ENCODE measurements at places on chromosomes 16 and 17. TPM values are rescaled to one million over a fixed set of nuclear protein-coding genes. Genes with fewer than 3 reads are reported as not detected.

GRCh38 chr16:67339453-67339852 is 12.8 kb downstream of the LRRC36 start:
- no peak overlapping the region for H3K27ac ChIP-seq
- H3K4me3 ChIP-seq = no peak overlapping the region
- no peaks in the 10 kb centered on the region for H3K36me3 ChIP-seq

GRCh38 chr16:81204798-81205680 is 33.5 kb upstream of the BCO1 start:
- peaks cover 12% of the 10 kb centered on the region for H3K27me3 ChIP-seq
- H3K4me1 ChIP-seq = peaks cover 8% of the 10 kb centered on the region
- no peaks in the 10 kb centered on the region for H3K36me3 ChIP-seq
- H3K4me3 ChIP-seq = no peak overlapping the region

GRCh38 chr17:81385320-81386111 is 9.7 kb upstream of the BAHCC1 start:
- DNase-seq = no peak
- peaks cover 10% of the 10 kb centered on the region for H3K36me3 ChIP-seq
- peaks cover 76% of the 10 kb centered on the region for H3K27me3 ChIP-seq
- no peak overlapping the region for H3K4me3 ChIP-seq

DNA sequence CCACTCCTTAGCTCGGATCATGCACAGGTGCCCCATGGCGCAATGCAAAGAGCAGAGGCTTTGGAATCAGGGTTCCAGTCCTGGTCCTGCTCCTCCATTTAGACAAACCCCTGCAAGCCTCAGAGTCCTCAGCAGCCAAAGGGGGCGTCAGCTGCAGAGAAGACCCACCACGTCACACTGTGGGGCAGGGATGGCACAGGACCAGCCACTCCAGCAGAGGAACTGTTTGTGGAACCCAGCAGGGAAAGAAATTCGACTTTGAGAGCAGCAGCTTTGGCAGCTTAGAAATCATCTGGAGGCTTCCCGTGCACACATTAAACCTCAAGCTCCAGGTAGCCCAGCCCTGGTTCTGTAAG is 25.2 kb downstream of the C17orf100 start:
- no peaks in the 10 kb centered on the region for H3K36me3 ChIP-seq
- H3K27ac ChIP-seq = no peak overlapping the region
- no peak overlapping the region for H3K4me3 ChIP-seq
- DNase-seq = no peak

Gene DPEP2
- total RNA-seq = not detected

Gene CFAP97D1
- not detected for total RNA-seq

Measured in Calu3 (cell line).